ENCODE measurements at places on chromosomes 12 and 14.

DNA sequence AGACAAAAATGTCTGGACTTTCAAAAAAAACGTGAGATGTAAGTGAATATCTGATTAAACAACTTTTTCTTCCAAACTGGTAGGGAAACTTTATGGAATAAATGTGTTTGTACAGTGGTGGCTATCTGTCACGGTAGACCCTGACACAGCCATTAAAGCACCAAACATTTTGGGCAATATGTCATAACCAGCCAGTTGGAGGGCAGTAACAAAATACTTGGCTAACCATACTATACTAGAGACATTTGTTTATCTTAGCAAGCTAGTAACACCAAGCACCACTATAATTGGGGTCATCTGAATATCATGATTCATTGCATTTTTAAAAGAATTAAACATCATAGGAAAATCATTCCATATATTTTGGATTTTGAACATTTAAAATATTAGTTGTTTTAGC is 6.0 kb upstream of the MYF6 start:
- DNase-seq, result no peak

DNA sequence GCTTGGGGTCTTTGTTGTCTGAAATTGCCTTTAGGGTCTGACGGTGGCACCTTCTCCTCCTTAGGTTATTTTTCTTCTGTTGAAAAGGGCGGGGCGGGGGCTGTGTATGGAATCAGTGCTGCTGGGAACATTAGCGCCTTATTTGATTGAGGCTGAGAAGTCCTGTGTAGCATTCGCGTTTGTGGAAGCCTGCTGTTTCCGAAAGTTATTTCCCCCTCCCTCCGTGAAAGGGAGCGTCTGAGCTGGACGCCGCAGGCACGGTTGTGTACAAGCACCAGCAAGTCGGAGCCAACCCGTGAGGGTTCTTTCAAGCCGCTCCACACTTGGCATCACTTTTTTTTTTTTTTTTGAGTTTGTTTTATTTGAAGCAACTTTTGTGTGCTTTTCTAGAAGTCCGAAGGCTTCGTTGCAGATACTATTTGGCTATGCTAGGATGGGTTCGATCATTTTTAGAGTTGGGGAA is 1.1 kb downstream of the SYNE2 start:
- no peak for DNase-seq

- no peak for DNase-seq
These were observed 12.3 kb downstream of the EP400 start for GRCh38 chr12:131962069-131962468.

GRCh38 chr12:95336387-95337067 is 118.9 kb downstream of the VEZT start:
- peak; percentile 71 for DNase-seq

DNA sequence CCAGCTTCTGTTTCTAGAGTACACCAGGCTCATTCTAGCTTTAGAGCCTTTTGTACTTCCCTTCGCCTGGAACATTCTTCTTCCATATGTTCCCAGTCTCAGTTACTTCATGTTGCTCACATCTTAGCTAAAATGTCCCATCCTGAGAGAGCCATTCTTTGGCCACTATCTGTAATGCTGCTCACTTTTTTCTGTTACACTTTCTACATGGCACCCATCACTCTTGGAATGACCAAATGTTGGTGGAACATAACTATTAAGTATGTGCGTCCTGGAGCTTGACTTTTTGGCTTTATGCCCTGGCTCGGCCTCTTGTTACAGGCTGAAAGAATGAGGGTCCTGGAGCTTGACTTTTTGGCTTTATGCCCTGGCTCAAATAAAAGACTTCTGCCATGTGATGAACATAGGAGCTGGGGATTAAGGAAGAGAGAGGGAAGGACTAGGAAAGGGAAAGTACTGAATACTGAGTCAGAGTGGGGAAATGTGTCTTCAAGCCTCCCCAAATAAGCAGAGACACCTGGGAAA is 442.9 kb upstream of the ATP2B1 start:
- no peak for DNase-seq

DNA sequence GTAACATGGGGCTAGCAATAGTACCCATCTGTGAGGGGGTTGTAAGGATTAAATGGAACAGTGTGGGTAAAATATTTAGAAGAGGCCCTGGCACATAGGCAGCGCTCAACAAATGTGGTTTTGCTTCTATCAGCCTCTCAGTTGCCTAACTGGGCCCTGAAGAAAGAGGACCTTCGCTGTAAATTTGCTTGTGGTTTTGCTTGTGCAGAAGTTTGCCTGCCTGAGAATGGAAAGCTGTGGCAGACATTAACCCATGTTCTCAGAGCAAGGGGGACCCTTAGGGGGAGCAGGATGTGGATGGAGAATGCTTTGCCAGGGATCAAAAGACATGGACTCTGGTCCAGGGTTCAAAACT is 160.1 kb downstream of the BRMS1L start:
- DNase-seq, result peak; percentile 27

DNA sequence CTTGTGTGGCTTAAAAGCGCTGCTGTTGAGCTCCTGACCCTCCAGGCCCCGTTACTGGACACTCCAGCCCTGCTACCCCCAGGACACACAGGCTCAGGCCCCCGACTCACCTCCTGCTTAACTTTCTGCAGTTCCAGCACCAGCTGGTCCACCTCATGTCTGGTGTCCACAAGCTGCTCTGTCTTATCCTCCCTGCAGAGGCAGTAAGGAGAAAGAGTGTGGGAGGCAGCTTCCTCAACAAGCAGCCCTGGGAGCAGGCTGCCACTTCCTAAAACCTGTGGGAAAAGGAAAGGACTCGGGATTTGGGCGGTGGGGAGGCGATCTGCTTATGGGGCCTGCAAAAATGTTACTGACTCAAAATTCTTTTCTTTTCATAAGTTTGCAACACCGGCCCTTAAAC is 79.2 kb downstream of the CCDC88C start:
- DNase-seq, result no peak

- peak; percentile 66 for DNase-seq
These were observed 16.3 kb downstream of the RAPGEF3 start for GRCh38 chr12:47742253-47742825.

- DNase-seq, result no peak
These were observed 196.5 kb downstream of the NUAK1 start for GRCh38 chr12:105942281-105942680.

DNA sequence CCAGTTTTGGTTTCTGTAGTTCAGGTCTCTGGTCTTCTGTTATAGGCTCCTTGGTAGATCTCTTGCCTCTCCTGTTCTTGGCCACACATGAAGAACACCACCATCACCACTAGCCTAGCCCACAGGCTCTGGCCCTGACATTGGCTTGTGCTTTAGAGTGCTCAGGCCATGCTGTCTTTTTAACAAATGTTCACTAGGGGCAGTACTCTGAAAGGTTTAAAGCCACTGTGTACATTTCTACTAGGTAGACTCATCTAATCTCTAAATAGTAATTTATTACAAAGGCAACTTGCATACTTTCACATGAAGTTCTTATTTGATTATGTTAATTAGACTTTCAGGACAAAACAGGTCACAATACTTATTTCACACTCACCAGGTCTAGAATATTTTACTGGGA is 38.3 kb downstream of the PDE6H start:
- peak; percentile 40 for DNase-seq
